Activated T-cell treated with anti-CD3 and anti-CD28 coated beads, Interleukin-2, amount 50 U/mL, for 1 hour (primary cell): ENCODE measurements at places on chromosomes 2 and 18.

DNA sequence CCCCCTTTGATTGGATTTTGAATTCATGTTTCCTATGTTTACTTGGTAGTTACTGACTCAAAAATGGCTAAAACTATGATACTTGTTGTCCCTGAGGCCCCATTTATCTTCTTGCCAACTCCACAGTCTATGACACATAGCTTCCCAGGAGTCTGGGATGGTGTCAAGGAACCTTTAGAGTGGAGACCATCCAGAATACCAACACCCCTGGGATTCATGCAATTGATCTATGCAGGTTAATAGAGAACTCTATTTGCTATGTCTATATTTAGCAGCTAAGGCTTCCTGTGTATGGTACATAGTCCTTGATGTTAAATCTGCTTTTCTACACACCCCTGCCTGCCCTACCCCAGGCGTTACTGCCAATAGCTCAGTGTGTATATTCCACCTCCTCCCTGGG lies 218.5 kb upstream of the HDAC4 start:
- DNase-seq, result no peak

DNA sequence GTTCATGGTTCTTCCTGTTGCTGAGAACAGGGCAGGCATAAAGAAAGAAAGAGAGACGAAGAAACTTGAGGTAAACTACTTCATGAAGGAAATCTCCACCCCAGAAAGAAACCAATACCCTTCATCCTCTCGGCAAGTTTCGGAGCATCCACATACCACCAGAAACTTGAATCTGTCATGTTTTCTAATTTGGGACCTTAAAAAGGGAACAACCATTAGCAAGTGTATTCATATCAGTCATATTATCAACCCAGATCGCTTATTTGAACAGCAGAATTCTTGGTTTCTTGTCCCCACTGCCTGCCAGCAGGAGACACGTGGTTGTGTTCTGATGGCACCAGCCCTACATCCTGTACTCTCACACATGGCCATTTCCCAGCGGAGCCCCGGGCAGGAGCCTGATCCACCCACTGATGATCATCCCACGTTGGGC lies 53.2 kb upstream of the FZD7 start:
- no peak for DNase-seq

- DNase-seq, result no peak
Observed at GRCh38 chr18:33757037-33757436, 179.0 kb downstream of the ASXL3 start.

- no peak for DNase-seq
Observed at GRCh38 chr2:60383401-60384143, 169.9 kb downstream of the BCL11A start.

- DNase-seq, result no peak
Observed at GRCh38 chr2:167925758-167926157, 321.6 kb downstream of the STK39 start.

- DNase-seq, result no peak
Observed at GRCh38 chr2:28730641-28731146, 20.9 kb upstream of the PPP1CB start.

DNA sequence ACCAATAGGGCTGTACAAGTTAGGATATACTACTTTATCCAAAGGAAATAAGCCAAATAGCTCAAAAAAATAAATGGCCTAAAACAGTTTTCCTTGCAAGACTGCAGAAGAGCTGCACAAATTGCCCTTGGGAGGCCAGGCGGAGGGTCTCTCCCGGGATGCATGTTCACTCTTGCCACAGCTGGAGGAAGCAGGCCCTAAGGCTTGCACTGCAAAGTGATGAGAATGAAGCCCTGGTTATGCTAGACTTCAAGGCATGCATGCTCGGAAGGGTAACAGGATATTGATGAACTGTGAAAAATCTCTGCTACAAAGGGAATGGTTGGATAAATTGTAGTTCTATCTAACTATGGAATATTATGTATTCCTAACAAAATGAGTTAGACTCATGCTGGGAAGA lies 27.5 kb upstream of the LDLRAD4 start:
- no peak for DNase-seq

DNA sequence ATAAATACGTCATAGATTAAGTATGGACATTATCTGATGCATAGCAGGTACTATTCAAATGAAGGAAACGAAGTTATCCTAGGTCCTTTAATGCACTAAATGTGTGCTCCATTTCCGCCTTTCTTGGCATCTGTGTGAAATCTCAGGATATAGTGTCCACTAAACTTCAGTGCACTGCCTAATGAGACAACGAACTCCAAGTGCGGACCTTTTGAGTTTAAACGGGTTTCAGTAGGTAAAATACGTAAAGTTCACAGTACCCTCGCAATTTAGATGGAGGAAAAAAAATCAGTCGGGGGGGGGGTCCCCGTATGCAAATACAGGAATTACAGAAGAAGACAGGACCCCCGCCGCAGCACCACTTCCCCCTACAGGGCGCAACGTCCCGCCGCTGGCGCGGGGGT lies 729 bp upstream of the REL start:
- no peak for DNase-seq

DNA sequence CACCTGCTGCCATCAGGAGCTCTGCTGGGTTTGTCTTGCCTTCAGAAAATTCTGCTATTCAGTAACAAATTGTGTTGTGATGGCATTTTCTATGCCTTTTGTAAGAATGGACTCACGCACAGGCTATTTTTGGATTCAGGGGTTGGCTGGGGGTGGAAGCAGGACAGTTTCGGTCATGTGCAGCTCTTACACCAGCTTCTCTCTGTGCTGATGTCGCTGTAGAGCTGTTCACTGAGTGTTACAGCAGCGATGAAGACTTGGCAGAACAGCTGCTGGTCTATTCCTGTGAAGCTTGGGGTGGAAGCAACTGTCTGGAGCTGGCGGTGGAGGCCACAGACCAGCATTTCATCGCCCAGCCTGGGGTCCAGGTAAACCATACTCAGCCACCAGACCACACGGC lies 49.2 kb downstream of the TRPM8 start:
- no peak for DNase-seq

- DNase-seq, result no peak
Observed at GRCh38 chr2:239444626-239445577, 44.1 kb upstream of the HDAC4 start.

GRCh38 chr18:63236921-63237846 lies 82.4 kb downstream of the BCL2 start:
- no peak for DNase-seq

GRCh38 chr18:6414118-6414722 lies 491 bp downstream of the L3MBTL4 start:
- DNase-seq, result peak; percentile 20

- no peak for DNase-seq
Observed at GRCh38 chr2:111896576-111896975, 1.8 kb upstream of the MERTK start.

GRCh38 chr2:10047616-10048500 lies 4.5 kb downstream of the KLF11 start:
- DNase-seq, result no peak

DNA sequence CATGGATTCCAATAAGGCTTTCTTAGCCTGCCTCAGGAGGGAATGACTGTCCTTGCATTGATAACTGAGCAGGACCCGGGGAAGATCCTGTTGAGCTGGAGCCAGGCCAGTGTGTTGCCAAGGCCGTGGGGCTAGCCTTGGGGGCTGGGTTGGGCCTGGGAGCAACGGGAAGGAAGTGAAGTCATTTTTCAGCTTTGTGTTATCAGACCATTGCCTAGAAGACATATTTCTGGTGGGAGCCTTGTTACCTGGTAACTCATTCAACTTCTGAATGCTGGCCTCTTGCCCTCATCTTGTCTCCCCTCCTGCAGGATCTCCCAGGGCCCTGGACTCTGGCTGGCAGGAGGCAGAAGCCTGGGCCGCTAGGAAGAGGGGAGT lies 92.7 kb upstream of the MGAT5 start:
- DNase-seq, result no peak

DNA sequence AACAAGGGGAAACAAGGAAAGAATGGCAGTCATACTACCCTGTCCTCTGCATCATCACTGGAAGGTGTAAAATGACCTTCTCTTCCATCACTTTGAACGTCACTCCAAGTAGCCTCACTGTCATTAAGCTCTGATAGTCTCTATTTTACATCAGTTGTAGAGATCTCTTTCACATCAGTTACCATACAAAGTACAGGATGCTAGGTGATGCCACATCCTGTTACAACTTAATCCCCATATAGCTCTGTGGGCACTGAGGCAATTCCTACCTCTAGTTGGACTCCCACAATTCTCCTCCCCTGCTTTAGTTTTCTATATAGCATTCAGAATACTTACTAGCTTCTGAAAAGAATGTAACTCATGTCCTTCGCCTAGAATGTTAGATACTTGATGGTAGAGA lies 55.1 kb upstream of the TTC27 start:
- no peak for DNase-seq

- no peak for DNase-seq
Observed at GRCh38 chr2:84959566-84960506, 11.1 kb upstream of the KCMF1 start.

GRCh38 chr2:178718283-178718682 lies 88.9 kb downstream of the TTN start:
- DNase-seq, result no peak

DNA sequence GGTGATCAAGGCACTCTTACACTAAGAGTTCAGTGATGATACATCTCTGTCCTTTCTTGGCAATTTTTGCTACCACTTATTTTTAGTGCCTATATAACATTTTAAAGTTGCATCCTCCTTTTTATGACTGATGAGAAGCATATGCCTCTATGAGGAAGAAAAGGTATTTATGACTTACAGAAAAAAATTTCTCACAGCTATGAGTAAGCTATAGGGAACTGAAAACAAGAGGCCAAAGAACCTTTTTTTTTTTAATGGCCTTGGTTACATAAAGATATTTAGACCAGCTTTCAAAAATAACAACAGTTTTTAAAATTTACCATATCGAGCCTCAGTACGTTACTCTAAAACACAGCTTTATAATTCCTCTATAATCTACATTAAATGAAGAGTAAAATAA lies 21.3 kb downstream of the MBD5 start:
- no peak for DNase-seq

- no peak for DNase-seq
Observed at GRCh38 chr2:166984797-166985196, 96.5 kb downstream of the XIRP2 start.

DNA sequence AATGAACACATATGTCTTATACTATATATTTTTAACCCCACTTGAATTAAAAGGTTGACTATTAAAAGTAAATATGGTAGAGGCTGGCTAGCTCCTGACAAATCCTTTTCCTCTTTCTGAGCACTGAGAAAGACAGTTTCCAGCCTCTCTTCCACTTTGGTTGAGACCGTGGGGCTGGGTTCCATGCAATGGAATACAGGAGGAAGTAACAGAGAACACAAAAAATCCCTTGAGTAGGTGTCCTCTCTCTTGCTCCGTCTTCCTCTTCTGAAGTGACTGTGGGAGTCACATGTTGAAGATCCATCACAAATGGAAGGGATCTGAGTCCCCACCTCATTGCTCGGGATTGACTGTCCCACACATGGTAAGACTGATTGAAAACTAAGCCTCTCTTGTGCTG lies 36.6 kb upstream of the SIGLEC15 start:
- DNase-seq, result no peak

DNA sequence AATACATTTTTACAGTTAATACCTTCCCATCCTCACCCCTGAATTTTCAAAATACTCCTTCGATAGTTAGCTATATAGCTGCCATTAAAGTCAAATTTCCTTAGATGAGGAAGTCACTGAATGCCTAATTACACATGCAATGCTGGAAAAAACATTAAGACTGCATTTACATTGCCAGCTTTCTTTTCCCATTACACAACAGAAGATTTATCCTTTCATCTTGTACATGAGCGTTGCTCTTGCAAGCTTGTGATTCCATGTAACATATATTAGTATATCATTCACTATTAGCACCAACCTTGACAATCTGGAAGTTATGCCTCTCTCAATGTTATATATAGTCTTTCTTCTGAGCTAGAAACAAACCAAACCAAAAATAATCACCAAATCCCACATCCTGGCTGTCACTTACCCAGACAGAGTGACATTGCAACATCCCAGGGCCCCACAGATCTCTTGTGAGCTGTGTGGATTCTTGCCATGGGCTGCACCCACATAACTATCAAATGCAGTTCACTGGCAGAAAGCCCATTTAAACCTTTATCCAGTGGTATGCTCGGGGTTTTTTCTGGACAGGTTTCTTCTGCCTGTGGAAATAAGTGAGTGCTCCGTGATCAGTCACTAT lies 79.2 kb upstream of the PAPOLG start:
- DNase-seq, result no peak
